Endothelial cell (in vitro differentiated cells): ENCODE measurements at places on chromosomes 7 and 10.

DNA sequence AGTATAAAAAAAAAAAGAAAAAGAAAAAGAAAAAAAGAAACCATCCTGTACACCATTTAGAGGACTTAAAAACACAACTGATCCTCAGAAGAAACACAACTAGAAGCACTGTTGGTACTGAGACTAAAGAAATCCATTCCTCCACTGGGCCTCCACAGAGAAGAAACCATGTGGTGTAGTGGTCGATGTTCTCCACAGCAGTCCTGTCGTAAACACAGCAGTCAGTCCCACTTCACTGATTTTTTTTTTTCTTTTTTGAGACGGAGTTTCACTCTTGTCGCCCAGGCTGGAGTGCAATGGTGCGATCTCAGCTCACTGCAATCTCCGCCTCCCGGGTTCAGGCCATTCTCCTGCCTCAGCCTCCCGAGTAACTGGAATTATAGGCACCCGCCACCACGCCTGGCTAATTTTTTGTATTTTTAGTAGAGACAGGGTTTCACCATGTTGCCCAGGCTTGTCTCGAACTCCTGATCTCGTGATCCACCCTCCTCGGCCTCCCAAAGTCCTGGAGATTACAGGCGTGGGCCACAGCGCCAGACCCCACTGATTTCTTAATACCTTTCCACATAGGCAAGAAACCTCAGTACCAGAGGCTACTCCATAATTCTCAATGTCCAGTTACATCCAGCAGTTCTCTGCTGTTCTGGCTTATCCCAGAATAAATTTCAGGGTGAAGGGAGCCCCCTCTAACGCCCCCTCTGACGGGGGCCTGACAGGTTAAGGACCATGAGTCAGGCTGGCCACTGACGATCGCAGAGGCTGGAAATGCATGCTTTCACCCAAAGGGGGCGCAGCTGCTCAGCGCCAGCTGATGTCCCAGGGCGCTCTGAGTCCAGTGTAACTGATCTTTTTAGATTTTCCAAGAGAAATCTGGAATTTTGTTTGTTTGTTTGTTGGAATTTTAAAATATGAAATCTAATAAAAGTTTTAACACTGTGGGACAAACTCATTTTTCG is 24.8 kb upstream of the FFAR4 start:
- peak; percentile 72 for DNase-seq

- DNase-seq: no peak
Measured at GRCh38 chr7:103773726-103774125, 215.7 kb downstream of the RELN start.

- DNase-seq: no peak
Measured at GRCh38 chr7:28354601-28355402, 57.5 kb upstream of the CREB5 start.

- no peak for DNase-seq
Measured at GRCh38 chr10:52319926-52320325, 5.8 kb downstream of the DKK1 start.

DNA sequence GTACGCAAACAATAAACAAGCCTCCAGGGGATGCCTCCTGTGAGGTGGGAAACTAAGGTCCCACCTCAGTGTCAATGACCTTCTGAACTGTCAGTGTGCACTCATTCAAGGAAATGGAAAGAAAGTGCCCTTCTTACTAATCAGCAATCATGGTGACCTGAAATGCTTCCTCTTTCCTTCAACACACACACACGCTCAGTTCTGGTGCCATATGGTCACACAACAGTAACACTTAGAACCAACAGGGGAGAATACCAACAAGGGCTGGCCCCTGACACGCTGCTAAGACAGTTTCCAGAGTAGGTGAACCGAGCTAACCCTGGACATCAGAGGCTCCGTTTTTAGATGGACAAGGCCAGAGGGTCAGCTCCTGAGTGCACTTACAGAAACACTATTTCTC is 42.1 kb upstream of the EFCAB10 start:
- no peak for DNase-seq

DNA sequence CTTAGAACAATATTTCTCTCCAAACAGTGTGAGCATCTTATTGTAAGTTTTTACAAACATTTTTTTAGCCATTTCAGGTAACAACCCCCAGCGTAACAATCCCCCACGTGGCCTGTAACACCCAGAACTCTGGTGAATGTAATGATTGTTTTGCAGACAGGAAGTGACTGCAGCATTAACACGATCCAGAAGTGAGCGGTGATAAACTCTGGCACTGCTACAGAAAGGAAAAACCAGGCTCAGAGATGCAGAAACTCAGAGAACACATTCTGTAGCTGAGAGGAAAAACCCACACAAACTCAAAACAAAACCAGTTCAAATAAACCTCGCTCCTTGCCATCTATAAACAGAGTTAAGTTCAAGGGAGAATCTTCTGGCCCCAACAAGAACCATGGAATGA is 285.7 kb downstream of the FGFR2 start:
- DNase-seq: no peak

GRCh38 chr10:30199376-30200016 is 140.1 kb upstream of the JCAD start:
- DNase-seq: peak; percentile 35
